ENCODE measurements at places on chromosomes 1 and 21.

DNA sequence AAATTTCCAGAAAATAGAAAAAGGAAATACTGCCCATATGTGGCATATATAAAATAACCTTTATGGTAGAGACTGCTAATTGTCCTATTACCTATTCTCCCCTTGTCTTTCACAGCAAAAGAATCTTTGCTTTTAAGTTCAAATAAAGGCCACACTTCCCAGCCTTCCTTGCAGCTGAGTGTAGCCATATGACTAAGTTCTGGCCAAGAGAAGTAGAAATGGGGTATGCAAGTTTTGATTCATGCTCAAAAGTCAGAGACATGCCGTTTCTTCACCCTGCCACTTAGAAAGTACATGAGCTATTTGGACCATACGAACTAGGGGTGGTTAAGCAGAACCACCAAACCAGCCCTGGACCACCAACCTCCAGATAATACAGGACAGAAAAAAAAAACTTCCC lies 18.3 kb upstream of the S100A2 start:
- no peak for DNase-seq

DNA sequence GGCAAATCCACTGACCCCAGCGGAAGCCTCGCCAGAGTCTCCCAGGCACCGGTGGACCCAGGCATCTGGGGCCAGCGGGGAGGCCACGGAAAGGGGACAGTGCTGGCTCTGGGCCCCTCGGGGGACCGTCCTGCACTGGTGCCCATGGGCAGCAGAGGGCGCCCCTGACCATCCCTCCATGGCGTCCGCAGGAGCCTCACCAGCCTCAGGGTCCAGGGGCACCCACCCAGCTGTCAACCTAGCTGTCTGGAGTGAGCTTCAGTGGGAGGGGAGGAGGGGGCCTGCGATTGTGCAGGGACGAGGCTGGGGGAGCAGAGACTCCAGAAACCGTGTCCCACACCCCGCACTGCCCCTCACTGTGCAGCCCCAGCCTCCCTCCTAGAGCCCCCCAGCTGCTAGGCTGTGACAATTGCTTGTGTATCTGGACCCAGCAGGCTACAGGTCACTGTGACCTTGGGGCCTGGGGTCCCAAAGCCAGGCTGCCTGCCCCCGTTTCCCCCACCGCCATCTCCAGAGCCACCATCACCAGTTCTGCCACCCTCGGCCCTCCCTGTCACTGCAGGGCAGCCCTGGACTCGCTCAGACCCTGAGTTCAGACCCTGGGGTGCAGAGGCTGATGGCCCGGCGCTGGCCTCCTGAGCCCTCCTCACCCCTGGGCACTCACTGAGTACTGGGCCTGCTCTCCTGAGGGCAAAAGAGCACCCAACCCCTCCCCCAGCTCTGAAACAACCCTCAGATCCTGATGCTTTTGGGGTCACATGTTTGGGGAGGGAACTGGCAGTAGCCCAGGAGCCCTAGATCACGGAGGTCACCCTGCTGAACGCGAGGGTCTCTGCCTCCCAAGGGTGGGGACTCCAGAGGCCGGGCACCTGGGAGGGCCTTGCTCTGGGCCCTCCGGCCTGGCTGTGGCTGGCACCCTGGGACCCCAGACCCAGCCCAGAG lies 10.6 kb upstream of the COL6A1 start:
- no peak for DNase-seq

DNA sequence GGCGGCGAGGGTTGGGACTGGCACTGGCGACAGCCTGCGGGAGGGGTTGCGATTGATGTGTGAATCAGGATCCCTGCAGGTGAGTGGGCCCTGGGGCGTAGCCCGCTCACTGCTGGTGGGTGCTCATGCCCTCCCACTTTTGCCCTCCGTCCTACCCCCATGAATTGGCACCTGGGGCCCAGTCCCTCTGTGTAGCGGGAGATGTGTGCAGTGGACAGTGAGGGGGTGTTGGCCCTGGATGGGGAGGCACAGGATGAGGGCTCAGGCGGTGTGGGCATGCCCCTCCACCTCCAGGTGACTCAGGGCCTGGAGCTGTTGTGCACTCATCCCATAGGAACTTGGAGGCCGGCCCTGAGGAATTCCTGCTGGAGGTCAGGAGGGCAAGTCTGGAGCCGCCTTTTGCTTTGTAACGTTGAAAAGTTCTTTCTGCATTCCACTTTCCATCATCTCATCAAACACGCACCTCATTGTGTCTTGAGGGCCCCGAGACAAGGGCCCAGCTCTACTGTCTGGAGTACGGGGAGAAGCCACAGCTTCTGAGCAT lies 3.0 kb downstream of the PEAR1 start:
- DNase-seq, result no peak

- no peak for DNase-seq
Measured at GRCh38 chr1:55588309-55588708, 373.1 kb upstream of the USP24 start.

DNA sequence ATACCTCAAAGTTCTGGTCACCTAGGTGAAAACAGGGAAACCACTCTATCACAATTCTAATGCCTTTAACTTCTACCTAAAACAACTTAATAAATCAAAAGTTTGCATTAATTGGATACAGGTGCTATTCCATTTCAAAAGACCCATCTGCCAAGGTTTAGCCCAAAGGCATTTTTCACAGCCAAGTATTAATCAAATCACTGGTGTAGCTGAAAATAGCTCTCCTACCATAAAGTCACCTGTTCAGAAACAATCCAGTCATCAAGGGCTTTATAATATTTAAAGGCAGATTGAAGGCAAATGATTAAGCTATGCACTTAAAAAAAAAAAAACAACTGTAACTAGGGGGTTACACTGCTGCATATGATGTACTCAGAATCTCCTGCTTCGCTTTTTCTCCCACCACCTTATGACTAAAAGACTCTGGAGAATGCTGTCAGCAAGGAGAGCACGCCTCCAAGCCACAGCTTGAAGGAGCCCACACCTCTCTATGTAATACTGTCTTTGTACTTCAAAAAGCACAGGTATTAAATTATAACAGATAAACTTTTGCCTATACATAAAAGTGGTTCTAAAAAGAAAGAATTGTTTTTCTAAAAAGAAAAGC lies 20.5 kb downstream of the KIAA0319L start:
- DNase-seq, result no peak

- no peak for DNase-seq
Measured at GRCh38 chr1:71273334-71273733, 192.5 kb upstream of the ZRANB2 start.

- no peak for DNase-seq
Measured at GRCh38 chr1:58754683-58755467, 29.0 kb downstream of the JUN start.

DNA sequence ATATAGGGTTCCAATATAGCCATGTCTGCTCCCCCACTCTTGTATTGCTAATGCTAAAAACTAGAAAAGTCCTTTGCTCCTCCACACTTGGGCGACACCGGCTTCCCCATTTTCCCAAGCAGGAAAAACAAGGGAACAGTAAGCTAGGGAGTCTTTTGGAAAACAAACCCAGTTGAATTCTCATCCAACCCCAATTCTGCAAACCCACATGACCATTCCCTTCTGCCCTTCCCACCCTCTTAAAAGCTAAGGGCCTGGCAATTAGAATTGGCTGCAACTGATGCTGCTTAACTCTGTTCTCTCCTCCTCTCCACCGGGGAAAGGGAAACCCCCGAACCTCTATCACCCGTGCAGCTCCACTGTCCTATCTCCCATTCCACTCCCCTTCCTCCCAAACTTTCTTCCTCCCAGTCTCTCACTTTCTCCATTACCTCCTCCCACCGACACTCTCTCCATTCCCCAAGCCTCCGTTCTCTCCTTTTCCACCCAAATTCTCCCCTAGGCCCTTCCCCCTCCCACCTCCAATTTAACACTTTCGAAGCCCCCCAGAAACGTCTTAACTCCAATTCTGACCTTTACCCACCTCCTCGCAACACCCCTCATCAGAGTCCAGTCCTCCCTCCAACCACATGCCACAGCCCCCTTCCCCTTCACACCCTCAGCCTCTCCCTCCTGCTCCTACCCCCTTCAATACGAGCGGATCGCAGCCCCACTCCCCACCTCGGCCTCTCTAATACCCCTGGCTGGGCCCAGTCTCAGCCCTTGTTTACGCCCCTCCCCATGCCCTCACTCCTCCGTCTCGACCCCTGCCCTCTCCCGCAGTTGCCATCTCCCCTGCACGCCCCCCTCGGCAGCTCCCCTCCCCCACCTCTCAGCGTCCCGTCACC lies 701 bp downstream of the DEDD start:
- DNase-seq, result no peak

GRCh38 chr1:83583351-83584014 lies 415.4 kb downstream of the TTLL7 start:
- DNase-seq, result no peak

- no peak for DNase-seq
Measured at GRCh38 chr1:8122477-8123407, 96.6 kb upstream of the ERRFI1 start.

GRCh38 chr1:46816930-46817329 lies 18.1 kb downstream of the CYP4B1 start:
- DNase-seq, result no peak

GRCh38 chr1:160004001-160004400 lies 27.8 kb downstream of the PIGM start:
- no peak for DNase-seq

GRCh38 chr1:210250665-210250997 lies 18.0 kb downstream of the SERTAD4 start:
- no peak for DNase-seq

DNA sequence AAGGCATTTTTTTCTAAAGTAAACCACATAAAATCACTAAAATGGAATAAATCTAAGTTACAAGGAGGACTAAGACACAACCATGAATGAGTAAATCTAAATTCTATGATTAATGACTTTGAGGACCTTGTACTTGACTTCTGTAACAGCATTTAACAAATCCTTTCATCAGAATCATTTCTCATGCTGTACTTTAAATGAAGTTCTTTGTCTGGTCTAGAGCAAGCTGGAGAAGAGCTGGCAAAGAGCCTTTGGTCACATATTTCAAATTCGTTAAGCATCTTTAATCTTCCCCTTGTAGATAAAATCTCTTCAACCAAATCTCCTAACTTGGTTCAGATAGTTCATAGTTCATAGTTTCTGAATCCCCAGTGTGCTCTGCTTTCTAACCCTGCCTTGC lies 405.4 kb downstream of the PTPRC start:
- DNase-seq, result no peak

DNA sequence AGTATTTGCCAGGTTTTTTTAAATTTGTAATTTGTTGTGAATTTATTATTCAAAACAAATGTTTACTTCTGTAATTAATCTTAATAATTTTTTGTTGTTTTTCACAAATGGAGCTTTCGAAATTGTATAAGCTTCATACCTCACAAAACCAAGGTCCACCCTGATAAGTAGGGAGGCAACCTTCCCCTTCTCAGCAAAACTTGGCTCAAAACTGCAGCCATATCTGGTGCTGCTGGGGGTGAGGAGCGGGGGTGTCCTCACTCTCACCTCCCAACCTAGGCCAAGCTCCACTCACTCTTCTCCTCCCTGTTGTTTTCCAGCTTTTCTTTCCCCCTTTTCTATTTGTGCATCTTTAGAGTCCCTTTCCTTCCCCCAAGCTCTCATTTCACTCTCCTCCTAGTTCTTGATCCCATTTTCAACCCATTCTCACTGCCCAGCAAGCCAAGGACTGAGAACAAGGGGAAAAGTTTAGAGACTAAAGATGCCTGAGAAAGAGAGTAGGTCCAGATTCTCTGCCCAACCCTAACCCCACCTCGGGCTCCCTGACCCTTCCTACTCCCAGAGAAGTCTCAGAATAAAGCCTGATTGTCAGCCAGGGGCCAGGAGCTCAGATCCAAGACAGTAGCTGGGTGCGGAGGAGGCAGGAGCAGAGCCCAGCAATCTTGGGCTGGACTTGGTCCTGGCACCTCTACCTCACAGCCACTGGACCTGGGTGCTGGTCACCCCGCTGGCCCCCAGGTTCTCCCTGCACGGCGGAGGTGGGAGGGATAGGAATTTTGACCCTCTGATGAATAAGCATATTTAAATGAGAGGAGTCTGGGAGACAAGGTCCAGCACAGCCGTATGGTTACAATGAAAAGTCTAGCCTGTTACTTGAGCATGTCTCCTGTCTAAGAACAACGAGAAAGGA lies 8.3 kb upstream of the CFAP45 start:
- DNase-seq, result no peak

DNA sequence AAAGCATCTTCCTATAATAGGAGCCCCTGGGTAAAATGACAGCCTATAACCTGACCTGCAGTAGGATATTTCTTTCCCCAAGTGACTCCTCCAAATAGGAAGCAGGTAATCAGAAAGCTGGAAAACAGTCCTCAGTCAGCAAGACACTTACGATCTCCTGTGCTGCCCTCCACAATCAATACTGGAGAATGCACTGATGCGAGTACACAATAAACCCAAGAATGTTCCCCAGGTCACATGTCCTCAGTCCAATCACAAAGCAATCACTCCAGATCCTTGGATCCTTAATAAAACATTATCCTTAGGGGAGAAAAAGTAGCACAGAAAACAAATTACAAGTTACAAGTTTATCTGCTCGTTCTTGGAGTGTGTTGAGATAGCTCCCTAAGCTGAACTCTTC lies 233.1 kb downstream of the SLC45A1 start:
- no peak for DNase-seq

DNA sequence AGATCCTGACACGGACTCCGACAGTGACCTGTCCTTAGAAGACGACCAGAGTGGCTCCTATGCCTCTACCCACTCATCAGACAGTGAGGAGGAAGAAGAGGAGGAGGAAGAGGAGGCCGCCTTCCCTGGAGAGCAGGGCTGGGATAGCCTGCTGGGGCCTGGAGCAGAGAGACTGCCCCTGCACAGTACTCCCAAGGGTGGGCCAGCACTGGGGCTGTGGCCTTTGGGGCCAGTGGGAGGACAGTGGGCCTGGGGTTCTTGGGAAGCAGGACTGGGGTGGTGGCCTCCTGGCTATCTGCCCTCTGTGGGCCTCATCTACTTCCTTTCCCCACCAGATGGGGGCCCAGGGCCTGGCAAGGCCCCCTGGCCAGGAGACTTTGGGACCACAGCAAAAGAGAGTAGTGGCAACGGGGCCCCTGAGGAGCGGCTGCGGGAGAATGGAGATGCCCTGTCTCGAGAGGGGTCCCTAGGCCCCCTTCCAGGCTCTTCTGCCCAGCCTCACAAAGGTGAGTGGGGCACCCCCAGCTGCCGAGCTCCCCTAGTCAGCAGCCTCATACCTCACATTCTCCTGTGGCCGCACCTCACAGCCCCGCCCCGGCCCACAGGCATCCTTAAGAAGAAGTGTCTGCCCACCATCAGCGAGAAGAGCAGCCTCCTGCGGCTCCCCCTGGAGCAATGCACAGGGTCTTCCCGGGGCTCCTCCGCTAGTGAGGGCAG lies 10.0 kb downstream of the PSRC1 start:
- DNase-seq, result no peak

DNA sequence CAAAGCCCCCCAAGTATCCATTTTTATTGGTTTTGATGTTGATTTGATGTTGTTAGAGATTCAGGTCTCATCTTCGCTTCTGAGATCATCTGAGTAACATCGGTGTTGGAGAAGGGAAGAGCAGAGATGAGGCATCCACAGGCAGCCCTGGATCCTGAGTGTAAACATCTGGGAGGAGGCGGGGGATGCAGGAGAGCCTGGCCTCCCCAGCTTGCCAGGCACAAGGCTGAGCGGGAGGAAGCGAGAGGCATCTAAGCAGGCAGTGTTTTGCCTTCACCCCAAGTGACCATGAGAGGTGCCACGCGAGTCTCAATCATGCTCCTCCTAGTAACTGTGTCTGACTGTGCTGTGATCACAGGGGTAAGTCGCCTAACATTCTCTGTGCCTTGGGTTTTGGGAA lies at the start of gene PROK1:
Gene PROK1 (plus strand): TSS at position 221 of the 400 bp plus-strand sequence. CDS start 68 bp downstream, at position 289.
- DNase-seq, result no peak

Measured in renal cortex interstitium (tissue), 15 donors.